ENCODE measurements at places on chromosomes 16 and 17.

GRCh38 chr16:71287911-71288310, 1.3 kb downstream of the CMTR2 start:
- no peak for DNase-seq

GRCh38 chr17:29880031-29880430, 50.0 kb downstream of the SSH2 start:
- no peak for DNase-seq

- DNase-seq: no peak
Observed at GRCh38 chr17:7588553-7589203, 1.2 kb downstream of the SOX15 start.

- no peak for DNase-seq
Observed at GRCh38 chr17:6989779-6990178, 6.1 kb upstream of the ALOX12 start.

DNA sequence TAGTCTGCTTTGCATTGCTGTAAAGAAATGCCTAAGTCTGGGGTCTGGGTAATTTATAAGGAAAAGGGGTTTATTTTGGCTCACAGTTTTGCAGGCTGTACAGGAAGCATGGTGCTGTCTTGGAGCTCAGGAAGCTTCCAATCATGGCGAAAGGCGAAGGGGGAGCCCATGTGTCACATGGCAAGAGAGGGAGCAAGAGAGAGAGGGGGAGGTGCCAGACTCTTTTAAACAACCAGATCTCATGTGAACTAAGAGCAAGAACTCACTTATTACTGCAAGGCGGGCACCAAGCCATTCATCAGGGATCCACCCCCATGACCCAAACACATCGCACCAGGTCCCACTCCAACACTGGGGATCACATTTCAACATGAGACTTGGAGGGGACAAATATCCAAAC, 148.2 kb upstream of the HS3ST2 start:
- DNase-seq: no peak

- no peak for DNase-seq
Observed at GRCh38 chr16:61005952-61006351, 1030.3 kb downstream of the CDH8 start.

GRCh38 chr17:8494506-8495111, 58.9 kb downstream of the NDEL1 start:
- no peak for DNase-seq

- no peak for DNase-seq
Observed at GRCh38 chr16:642189-643049, 791 bp downstream of the MCRIP2 start.

DNA sequence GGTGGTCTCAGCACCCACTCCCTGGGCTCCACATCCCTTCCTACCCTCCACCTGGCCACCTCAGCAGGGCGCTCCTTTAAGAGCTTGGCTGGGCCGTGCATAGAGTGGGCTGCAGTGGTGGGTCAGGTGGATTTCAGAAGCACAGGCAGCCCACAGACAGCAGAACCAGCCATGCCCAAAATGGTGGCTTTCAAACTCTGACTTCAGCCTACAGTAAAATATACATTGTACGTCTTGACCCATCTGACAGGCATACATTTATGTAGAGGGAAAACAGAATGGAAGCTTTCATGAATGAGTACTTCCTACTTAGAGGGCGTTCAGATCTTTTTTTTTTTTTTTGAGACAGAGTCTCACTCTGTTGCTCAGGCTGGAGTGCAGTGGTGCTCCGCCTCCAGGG, 26.0 kb upstream of the LASP1NB start:
- DNase-seq: no peak

- DNase-seq: no peak
Observed at GRCh38 chr16:62424206-62424605, 388.0 kb upstream of the CDH8 start.

All from stimulated activated CD4-positive, alpha-beta T cell treated with anti-CD3 and anti-CD28 coated beads, Interleukin-15, amount 100 ng/mL, for 48 hours (primary cell).